ENCODE measurements at places on chromosomes 4 and X.

GRCh38 chr4:147493307-147493706, 12.4 kb downstream of the EDNRA start:
- DNase-seq: no peak

DNA sequence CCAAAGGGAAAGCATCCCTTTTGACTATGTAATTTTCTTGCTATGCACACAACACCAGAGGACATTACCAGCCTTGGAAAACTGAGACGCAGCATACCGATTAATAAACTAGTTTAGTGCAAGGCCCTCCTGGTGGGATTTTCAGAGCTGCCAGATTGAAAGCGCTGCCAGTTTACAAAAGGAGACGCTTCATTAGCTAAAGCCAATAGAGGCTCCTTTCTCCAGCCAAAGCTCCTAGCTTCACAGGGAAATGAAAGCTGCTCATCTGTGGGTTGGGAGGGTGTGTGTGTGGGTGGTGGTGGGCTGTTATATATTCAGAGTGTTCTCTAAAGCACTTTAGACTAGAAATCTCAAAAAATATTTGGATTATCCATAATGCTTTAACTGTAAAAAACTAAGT, 32.4 kb downstream of the SPANXN4 start:
- DNase-seq: no peak

DNA sequence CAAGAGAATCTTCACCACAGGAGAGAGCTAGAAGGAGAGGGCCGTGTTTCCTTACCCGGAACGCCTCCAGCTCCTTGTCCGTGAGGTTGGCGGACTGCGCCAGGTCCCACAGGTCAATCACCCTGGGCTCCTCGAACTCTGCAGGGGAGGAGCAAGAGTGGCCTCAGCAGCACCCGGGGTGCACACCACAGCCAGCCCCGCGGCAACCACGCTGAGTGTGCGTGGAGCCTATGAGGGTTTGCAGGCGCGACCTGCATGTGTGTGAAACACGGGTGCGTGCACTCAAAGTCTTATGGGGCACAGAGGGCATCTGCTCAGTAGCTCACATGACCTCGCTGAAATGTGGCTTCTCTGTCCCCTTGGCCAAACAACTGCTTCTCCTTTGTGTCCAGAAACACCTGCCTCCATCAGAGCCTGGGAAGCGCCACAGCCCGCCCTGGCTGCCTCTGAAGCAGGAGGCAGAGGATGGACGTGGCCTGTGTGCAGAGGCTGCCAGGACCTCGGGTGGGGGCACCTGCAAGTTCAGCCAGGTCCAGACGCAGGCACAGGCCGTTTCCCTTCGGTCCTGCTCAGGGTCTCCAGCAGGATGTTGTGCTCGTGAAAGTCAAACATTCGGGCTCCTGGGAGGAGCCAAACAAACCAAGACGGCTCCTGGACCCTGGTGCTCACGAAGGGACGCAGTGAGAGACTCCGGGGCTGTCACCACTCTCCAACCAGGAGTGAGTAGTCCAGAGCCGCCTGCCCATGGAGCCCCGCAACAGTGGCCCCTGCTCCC, 16.0 kb downstream of the LRPAP1 start:
- no peak for DNase-seq

- no peak for DNase-seq
Measured at GRCh38 chr4:22672519-22672918, 20.2 kb upstream of the GBA3 start.

DNA sequence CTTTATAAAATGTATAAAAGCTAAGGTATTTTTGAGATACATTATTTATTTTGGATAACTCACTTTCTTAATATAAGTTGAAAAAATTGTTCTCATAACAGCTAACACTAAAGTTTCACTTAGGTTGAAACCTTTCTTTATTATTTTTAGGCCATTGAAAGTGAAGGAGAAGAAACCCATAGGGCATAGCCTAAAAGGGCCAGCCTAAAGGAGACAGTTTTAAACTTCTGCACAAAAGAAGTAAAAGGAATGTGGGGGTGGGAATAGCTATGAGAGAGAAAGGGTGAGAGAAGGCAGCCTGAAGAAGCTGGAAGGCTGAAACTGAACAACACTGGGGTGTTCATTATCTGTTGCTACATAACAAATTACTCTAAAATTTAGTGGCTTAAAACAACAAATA, 57.6 kb upstream of the RAPGEF2 start:
- no peak for DNase-seq

- DNase-seq: no peak
Measured at GRCh38 chr4:177117256-177117655, 192.4 kb upstream of the NEIL3 start.

DNA sequence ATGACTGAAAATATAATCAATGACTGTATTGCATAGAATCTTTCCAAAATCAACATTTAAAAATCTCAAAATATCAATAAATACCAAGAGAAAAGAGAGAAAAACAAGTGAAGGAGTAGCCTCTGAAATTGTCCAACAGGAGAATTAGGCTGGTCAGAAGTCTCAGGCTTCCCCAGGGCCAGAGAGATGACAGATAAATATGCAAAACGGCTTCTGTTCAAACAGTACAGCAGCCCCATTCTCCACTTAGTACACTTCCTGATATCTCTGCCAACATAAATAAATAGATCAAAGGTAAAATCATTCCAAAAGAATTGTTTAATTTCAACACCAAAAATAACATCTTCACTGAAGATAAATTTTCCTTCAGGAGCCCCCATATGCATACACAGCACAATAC, 204.7 kb upstream of the GABRA2 start:
- no peak for DNase-seq

- peak; percentile 11 for DNase-seq
Measured at GRCh38 chr4:186472948-186473347, 82.4 kb downstream of the MTNR1A start.

- DNase-seq: no peak
Measured at GRCh38 chr4:8435656-8436121, 4.8 kb downstream of the ACOX3 start.

GRCh38 chr4:99669084-99669483, 11.5 kb upstream of the C4orf54 start:
- no peak for DNase-seq
